ENCODE measurements at places on chromosomes 16 and 17. TPM values are rescaled to one million over a fixed set of nuclear protein-coding genes. Genes with fewer than 3 reads are reported as not detected.

DNA sequence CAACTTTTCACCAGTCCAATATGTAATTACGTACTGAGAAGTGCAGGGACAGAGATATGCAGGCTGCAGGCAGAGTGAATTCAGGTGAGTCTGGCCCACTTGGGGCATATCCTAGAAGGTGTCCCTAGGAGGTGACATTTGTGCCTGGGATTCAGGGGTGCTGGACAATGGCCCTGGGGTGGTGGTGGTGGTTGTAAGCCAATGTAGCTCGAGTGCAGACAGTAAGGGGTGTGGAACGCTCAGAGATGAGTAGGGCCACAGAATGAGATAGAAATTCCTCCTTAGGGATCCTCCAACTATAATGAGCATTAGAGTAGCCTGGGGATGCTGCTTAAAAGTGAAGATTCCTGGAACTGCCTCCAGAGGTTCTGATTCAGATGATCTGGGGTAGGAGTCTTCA, 221.7 kb upstream of the MPHOSPH6 start:
- H3K4me1 ChIP-seq: no peaks in the 10 kb centered on the region
- H3K4me3 ChIP-seq: no peak overlapping the region
- no peaks in the 10 kb centered on the region for H3K36me3 ChIP-seq
- no peak for DNase-seq
- peaks cover 7% of the 10 kb centered on the region for H3K27me3 ChIP-seq
- H3K27ac ChIP-seq: no peak overlapping the region

GRCh38 chr16:70482624-70483023, 28.2 kb downstream of the FCSK start:
- no peak overlapping the region for H3K4me3 ChIP-seq
- no peaks in the 10 kb centered on the region for H3K27me3 ChIP-seq
- no peak for DNase-seq
- no peaks in the 10 kb centered on the region for H3K4me1 ChIP-seq
- no peak overlapping the region for H3K27ac ChIP-seq
- H3K36me3 ChIP-seq: peaks cover 59% of the 10 kb centered on the region

DNA sequence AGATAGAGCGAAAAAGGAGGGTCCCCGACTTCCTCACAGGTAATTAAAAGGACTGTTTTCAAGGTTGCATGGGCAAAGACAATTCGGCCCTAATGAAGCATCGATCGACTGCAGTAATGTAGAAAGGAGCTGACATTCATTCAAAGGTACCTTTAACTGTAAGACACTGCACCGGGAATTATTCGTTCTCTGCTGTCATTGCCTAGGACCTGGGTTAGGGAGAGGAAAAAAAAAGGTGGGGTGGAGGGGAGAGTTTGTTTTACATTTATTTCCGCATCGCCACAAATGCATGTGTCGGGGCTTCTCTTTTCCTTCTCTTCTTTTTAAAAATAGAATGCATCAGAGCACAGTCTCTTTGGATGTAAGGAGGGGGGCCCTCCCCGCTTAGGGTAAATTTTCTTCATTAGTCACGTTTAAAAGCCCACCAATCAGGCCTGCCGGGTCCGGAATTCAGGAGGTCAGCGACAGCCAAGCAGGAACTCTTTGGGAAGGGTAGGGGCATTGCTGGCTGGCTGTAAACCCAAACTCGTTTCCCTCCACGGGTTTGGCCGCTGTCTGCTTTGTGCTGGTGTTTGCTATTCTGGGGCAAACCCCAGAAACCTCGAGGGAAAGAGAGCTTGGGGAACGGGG, 496.2 kb upstream of the ZFHX3 start:
- no peaks in the 10 kb centered on the region for H3K36me3 ChIP-seq
- DNase-seq: no peak
- H3K27ac ChIP-seq: no peak overlapping the region
- no peaks in the 10 kb centered on the region for H3K4me1 ChIP-seq
- H3K27me3 ChIP-seq: peaks cover 38% of the 10 kb centered on the region

GRCh38 chr17:42436391-42436790, 13.3 kb upstream of the CAVIN1 start:
- H3K4me1 ChIP-seq: peaks cover 10% of the 10 kb centered on the region
- H3K4me3 ChIP-seq: no peak overlapping the region
- H3K27ac ChIP-seq: no peak overlapping the region
- no peak for DNase-seq

DNA sequence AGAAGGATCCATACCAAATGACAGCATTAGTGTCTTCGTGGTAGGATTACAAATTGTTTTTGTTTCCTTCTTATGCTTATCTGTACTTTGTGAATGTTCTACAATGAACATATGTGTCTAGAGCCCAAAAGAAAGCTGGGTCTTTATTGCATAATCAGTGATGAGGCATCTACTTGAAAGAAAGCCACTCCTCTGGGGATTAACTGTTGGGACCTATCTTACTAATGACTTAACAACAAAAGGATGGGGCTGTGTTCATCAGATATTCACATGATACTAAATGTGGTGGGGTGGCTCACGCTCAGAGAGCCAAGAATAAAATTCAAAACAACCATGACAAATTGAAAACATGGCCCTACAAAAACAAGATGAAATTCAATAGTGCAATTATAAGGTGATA, 160.2 kb downstream of the RGS9 start:
- peaks cover 20% of the 10 kb centered on the region for H3K27me3 ChIP-seq
- no peak overlapping the region for H3K27ac ChIP-seq
- no peak overlapping the region for H3K4me3 ChIP-seq
- H3K36me3 ChIP-seq: no peaks in the 10 kb centered on the region
- no peaks in the 10 kb centered on the region for H3K4me1 ChIP-seq

- no peak for DNase-seq
- no peaks in the 10 kb centered on the region for H3K36me3 ChIP-seq
- no peaks in the 10 kb centered on the region for H3K27me3 ChIP-seq
- H3K27ac ChIP-seq: no peak overlapping the region
These were observed 283.1 kb downstream of the SEC14L1 start for GRCh38 chr17:77423589-77424451.

DNA sequence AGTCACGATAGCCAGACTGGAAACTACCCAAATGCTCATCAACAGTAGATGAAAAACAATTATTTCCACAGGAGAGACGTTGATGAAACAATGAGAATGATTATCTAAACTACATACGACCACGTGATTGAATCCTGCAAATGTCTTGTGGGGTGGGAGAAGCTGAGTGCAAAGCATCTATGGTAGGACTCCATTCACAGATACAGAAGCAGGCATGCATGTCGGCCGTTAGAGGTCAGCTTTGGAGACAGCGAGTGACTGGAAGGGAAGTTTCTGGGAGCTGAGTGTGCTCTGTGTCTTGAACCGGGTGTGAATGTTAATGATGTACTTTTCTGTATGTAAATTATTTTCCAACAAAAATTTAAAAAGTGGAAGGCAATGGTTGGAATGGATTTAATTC, 71.5 kb upstream of the DNAJA2 start:
- no peak for DNase-seq
- H3K27ac ChIP-seq: no peak overlapping the region
- H3K27me3 ChIP-seq: no peaks in the 10 kb centered on the region
- H3K4me3 ChIP-seq: no peak overlapping the region

DNA sequence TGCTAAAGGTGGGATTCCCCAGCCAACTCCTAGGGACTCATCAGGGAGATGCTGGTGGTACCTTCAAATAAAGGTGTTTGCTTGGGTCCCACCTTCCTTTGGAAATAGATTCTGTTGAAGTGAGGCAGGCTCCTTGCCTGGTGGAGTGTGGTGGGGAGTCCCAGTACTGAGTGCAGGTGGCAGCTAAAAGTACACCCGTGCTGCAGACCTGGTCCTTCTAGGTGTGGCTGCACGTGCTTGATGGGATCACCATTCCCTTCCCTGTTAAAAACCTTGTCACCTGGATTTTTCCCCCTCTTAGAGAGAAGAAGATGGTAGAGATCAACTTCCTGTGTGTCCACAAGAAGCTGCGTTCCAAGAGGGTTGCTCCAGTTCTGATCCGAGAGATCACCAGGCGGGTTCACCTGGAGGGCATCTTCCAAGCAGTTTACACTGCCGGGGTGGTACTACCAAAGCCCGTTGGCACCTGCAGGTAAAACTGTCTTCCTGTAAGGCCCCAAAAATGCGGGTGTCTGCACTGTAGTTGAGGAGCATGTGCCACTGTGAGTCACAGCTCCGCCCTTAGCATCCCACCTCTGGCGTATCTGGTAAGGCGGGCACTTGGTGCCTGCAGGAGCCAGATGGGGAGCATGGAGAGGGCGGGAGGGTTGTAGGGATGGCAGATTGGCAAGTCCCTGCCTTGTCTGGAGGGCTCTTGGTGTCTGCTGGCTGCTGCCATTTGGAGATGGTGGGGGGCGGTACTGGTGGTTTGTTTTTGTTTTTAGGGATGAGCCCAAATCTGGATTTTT, 34.0 kb downstream of the PLCD3 start:
- peaks cover 8% of the 10 kb centered on the region for H3K4me1 ChIP-seq
- no peaks in the 10 kb centered on the region for H3K27me3 ChIP-seq
- H3K36me3 ChIP-seq: peaks cover 79% of the 10 kb centered on the region
- H3K27ac ChIP-seq: no peak overlapping the region
- no peak for DNase-seq

GRCh38 chr17:27475070-27475673, 18.9 kb downstream of the KSR1 start:
- peaks cover 81% of the 10 kb centered on the region for H3K4me1 ChIP-seq
- peak overlapping the region; percentile 81 for H3K27ac ChIP-seq
- no peak for DNase-seq
- peak overlapping the region; percentile 20 for H3K4me3 ChIP-seq
- H3K36me3 ChIP-seq: no peaks in the 10 kb centered on the region
- no peaks in the 10 kb centered on the region for H3K27me3 ChIP-seq

DNA sequence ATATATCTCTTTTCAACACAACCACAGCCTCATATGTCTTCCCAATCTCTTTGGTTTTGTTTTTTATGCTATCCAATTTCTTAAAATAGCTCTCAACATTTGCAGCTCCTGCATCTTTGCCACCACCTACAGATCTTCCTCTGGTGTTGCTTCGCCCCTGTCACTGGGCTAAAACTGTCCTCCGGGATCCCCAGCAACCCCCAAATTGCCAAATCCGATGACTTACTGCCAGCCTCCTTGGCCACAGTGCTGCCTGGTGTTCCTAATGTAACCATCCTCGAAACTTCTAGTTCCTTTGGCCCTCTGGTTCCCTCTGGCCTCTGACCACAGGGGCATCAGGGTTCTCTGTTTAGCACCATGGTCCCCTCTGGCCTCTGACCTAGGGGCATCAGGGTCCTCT, 70.8 kb downstream of the ELAC2 start:
- no peaks in the 10 kb centered on the region for H3K4me1 ChIP-seq
- no peak overlapping the region for H3K4me3 ChIP-seq
- no peaks in the 10 kb centered on the region for H3K36me3 ChIP-seq
- DNase-seq: no peak

GRCh38 chr16:9102379-9102778, 10.9 kb downstream of the HAPSTR1 start:
- H3K4me3 ChIP-seq: peak overlapping the region; percentile 28
- peak overlapping the region; percentile 50 for H3K27ac ChIP-seq
- H3K36me3 ChIP-seq: peaks cover 87% of the 10 kb centered on the region
- DNase-seq: no peak
- no peaks in the 10 kb centered on the region for H3K27me3 ChIP-seq

GRCh38 chr17:9615486-9615885, 29.8 kb upstream of the USP43 start:
- H3K27me3 ChIP-seq: peaks cover 3% of the 10 kb centered on the region
- H3K27ac ChIP-seq: no peak overlapping the region
- H3K36me3 ChIP-seq: no peaks in the 10 kb centered on the region

DNA sequence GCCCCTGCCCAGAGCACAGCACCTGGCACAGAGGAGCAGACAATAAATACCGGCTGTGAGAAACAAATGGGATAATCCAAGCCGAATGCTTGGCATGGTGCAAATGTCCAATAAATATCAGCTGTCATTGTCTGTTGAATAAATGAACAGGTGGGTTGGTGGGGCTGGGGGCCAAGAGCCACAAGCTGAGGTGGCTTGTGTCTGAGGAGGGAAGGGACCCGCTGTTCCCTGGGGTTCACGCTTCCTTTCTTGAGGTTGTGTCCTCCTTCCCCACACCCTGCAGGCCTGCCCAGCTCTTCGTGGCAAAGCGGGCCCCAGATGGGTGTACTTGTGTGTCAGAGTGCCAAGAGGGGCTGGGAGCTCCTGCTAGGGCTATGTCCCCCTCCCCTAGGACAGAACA, 38.6 kb downstream of the ARHGAP27 start:
- no peaks in the 10 kb centered on the region for H3K27me3 ChIP-seq
- H3K4me1 ChIP-seq: no peaks in the 10 kb centered on the region
- DNase-seq: no peak
- no peak overlapping the region for H3K4me3 ChIP-seq

GRCh38 chr17:36728030-36728991, 126.9 kb downstream of the MRM1 start:
- H3K4me3 ChIP-seq: no peak overlapping the region
- no peak overlapping the region for H3K27ac ChIP-seq

- no peak overlapping the region for H3K27ac ChIP-seq
- no peaks in the 10 kb centered on the region for H3K36me3 ChIP-seq
- H3K27me3 ChIP-seq: no peaks in the 10 kb centered on the region
- H3K4me1 ChIP-seq: no peaks in the 10 kb centered on the region
These were observed 24.9 kb downstream of the B9D1 start for GRCh38 chr17:19337712-19338023.

DNA sequence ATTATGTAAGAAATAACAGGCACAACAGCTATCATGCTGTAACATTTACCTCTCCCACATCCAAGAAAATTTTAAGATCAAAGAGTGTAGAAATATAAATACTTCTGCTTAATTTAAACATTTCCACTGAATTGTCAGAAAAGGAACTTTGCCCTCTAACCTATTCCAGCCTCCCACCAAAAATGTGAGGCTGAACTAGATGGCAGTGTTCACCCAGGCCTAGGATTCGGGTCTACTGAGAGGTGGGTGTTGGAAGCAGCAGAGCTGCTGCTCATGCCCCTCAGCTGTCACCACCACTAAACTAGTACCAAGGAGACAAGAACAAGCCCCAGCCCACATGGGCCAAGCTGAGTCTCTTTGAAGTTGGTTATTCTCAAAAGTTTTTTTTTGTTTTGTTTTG, 11.3 kb downstream of the CIAPIN1 start:
- H3K27me3 ChIP-seq: no peaks in the 10 kb centered on the region
- H3K4me3 ChIP-seq: no peak overlapping the region
- H3K4me1 ChIP-seq: no peaks in the 10 kb centered on the region
- no peak for DNase-seq

GRCh38 chr16:85137323-85138072, 25.2 kb upstream of the CIBAR2 start:
- peaks cover 21% of the 10 kb centered on the region for H3K4me1 ChIP-seq
- DNase-seq: no peak
- H3K36me3 ChIP-seq: no peaks in the 10 kb centered on the region
- no peak overlapping the region for H3K27ac ChIP-seq

DNA sequence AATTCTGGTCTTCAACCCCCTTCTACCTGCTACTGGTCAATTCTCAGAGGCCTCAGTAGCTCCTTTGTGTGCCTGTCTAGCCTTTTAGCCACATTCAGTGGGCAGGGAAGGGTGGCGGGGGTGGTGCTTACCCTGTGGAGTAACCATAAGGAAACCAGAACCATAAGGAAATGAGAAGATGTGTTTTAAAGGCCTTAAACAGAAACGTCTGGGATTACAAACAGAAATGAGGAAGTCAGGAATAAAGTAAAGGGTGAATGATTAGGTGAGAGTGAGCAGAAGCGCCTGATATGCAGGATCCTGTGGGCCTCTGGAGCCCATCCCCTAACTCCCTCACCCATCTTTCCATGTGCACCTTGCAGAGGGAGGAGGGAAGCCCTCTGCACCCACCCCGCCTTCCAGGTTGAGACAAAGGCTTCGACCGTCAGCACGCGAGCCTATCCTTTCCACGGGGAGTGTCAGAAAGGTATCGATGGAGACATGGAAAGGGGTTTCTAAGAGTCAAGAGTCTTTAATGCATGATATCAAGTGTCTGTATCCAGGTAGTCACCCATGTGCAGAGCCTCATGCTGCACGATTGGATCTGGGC, 20.4 kb downstream of the KIAA0513 start:
- no peaks in the 10 kb centered on the region for H3K4me1 ChIP-seq
- H3K36me3 ChIP-seq: no peaks in the 10 kb centered on the region
- DNase-seq: no peak
- peaks cover 32% of the 10 kb centered on the region for H3K27me3 ChIP-seq
- H3K4me3 ChIP-seq: no peak overlapping the region

SPNS3 gene
- total RNA-seq: 1.1 TPM

CLEC18C gene
- 0.31 TPM for total RNA-seq

C16orf74 gene
- total RNA-seq: 18.3 TPM

PDP2 gene
- 13.2 TPM for total RNA-seq
